ENCODE measurements at places on chromosomes 11 and 22.

GRCh38 chr22:49961601-49962011 is 1.0 kb downstream of the PIM3 start:
- DNase-seq: peak; percentile 74

- DNase-seq: no peak
Measured at GRCh38 chr11:68863553-68864265, 22.0 kb upstream of the CPT1A start.

GRCh38 chr11:95507794-95508193 is 276.8 kb upstream of the SESN3 start:
- no peak for DNase-seq

DNA sequence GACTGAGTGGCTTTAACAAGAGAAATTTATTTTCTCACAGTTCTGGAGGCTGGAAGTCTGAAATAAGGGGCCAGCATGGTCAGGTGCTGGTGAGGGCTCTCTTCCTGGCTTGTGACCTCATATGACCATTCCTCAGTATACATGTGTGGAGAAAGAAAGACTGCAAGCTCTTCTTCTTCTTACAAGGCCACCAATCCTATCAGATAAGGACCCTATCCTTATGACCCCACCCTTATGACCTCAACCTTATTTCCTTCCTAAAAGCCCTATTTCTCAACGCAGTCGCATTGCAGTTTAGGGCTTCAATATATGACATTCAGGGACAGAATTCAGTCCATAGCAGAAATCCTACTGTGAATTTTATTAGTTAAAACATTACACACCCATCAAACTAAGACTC is 124.4 kb upstream of the RAG2 start:
- no peak for DNase-seq

- no peak for DNase-seq
Measured at GRCh38 chr22:31448382-31448781, 41.3 kb downstream of the EIF4ENIF1 start.

DNA sequence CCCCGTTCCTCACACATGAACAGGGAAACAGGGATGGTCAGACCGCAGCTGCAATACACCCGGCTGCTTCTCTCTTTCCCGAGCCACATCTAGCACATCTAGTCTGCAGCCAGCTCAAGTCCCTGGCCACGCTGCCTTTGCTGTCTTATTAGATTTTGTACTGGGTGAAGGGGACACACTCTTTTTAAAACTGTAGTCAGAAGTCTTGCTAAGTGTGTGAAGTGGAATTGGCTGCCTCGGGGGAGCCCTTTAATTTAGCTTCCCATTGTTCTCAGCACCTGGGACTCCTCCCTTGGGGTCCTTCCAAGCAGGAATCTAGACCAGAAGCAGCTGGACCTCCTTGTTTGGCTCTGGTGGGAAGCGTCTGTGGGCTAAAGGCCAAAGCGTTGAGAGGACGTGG is 420.0 kb downstream of the CTTN start:
- no peak for DNase-seq

GRCh38 chr22:24826710-24827285 is 20.8 kb downstream of the SGSM1 start:
- no peak for DNase-seq

GRCh38 chr22:30396871-30397655 is at the start of gene SEC14L2:
SEC14L2 (plus strand) TSS chr22:30397018; CDS start chr22:30397117, 99 bp downstream.
- no peak for DNase-seq

DNA sequence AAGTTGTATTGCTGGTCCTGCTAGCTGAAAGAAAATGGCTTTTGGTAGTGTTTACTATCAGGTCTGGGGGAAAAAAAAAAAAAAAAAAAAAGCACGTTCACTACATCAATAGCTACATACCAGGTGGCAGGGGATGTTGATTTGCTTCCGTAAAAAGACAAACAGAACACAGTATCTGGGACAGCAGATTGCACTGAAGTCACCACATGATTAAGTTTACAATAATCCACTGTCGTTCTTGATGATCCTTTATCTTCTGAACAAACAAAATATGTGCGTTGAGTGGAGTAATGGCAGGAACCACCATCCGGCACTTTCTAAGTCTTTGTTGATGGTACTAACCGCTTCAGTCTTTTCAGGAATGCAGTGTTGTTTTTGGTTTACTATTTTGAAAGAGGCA is 48.7 kb downstream of the DDX6 start:
- DNase-seq: no peak

DNA sequence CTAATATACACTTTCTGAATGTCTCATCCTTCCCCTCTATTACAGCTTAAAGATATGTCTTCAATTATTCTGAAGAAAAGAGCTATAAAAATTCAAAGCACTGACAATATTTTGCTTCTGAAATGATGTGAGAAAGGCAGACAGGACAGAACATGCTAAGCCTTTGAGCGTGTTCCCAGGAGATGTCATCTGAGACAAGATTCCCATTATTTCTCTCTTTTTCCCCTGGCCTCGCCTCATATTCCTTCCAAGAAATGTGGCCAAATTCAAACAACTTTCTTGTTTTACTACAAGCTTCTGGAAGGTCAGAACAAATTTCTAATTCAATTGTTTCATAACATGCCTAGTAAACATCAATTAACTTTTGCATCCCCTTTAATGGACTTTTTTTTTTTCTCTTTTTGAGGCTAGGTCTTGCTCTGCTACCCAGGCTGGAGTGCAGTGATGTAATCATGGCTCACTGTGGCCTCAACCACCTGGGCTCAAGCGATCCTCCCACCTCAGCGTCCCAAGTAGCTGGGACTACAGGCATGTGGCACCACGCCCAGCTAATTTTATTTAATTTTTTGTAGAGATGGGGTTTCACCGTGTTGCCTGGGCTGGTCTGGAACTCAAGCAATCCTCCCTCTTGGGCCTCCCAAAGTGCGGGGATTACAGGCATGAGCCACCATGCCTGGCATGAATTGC is 37.1 kb upstream of the NFRKB start:
- no peak for DNase-seq

- no peak for DNase-seq
Measured at GRCh38 chr11:20873054-20873453, 203.7 kb downstream of the NELL1 start.

- no peak for DNase-seq
Measured at GRCh38 chr11:73314117-73314961, 6.3 kb downstream of the ARHGEF17 start.

- DNase-seq: no peak
Measured at GRCh38 chr11:3153291-3153861, 11.7 kb downstream of the OSBPL5 start.

- no peak for DNase-seq
Measured at GRCh38 chr11:73962101-73962705, 11.4 kb downstream of the DNAJB13 start.

GRCh38 chr11:120956710-120957495 is 67.0 kb upstream of the TBCEL start:
- no peak for DNase-seq

GRCh38 chr11:107857550-107858216 is 904 bp downstream of the SLC35F2 start:
- no peak for DNase-seq

DNA sequence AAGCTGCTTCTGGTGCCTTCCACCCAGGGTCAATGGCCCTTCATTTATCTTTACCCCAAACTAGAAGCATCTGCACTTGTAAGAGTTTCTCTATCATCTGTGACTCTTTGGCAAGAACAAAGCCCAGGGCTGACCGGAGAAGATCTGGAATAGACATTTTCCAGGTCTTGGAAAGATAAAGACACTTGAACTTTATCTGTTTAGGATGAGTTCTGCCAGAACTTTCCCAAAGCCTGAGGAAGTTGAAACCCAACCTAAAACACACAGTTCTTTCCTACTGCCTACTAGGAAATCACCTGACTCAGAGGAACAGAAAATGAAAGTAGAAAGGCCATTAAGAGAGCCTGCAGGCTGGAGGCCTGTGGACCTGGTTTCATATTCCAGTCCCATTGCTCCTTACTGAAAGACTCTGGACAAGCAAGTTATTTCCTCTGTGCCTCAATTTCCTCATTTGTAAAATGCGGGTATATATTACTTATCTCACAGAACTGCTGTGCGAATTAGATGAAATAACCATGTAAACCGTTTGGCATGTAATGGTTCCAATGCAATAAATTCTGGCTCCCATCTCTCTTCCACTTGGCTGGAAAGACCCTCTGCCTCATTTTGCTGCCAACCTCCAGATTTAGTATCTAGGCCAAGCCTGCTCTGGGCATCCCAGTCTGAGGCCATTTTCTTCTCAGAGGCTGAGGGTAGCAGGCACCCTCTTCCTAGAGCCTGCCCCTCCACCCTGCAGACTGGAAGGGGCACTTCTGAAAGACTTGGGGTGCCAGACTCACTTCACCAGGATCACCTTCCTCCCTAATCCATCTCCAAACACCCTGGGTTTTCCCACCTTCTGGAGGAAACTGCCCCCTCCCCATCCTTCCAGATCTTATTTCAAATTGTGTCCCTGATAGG is 1.2 kb downstream of the UBE2L6 start:
- DNase-seq: peak; percentile 46

GRCh38 chr11:47586098-47586855 is at the start of gene FAM180B:
FAM180B (plus strand) TSS chr11:47586678; CDS start chr11:47586769, 91 bp downstream.
- DNase-seq: no peak

DNA sequence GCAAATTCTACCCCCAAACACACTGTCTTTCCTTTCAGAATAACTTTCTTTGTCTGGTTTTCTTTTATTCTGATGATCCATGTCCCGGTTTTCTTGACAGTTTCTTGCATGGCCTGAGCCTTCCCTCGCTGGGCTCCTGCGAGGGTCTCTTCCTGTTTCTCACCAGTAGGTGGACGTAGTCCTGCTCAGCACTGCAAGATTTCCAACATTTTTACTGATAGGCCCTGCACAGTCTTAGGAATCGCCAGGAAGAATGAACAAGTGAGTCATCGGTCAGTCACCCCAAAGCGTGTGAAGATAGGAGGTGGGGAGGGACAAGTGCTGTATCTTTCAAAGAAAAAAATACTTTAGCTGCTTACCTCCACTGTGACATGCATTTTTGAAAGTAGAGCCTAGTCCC is 16.9 kb upstream of the KIRREL3 start:
- DNase-seq: no peak

Data from GM06990 (cell line).